ENCODE measurements at places on chromosomes 2 and 18.

DNA sequence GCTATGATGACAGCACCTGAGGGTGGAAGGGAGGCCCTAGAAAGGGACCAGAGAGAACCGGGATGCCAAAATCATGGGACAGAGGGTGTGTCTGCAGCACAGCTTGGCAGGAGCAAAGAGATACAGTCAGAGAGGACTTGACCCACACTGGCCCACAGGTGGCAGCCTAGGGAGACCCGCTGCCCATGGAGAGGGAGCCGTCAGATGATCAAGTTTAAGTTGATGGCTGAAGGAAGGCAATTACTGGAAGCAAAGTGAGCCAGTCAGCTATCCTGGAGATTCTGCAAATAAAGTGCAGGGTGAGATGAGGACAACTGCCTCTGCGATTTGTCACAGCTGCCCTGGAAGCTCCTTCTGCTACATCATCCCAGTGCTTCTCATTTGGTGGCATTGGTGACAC lies 74.0 kb downstream of the CMPK2 start:
- no peak for DNase-seq

DNA sequence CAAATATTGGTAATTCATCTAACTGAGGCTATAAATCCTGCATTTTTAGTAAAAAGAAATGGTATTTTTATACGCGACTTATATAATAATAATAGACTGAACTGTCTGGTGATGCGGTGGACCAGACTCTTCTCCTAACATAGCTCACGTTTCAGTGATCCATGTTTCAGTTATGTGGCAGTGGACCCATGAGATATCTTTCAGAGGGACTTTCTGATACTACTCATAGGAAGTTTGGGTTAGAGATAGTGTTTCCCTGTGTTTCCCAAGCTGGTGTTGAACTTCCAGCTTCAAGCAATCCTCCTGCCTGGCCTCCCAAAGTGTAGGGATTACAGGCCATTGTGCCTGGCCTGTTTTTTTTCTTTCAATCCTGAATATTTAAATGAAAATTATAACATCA lies 59.2 kb downstream of the KCTD1 start:
- no peak for DNase-seq

GRCh38 chr18:58097121-58097906 lies 53.3 kb downstream of the NEDD4L start:
- DNase-seq = no peak

DNA sequence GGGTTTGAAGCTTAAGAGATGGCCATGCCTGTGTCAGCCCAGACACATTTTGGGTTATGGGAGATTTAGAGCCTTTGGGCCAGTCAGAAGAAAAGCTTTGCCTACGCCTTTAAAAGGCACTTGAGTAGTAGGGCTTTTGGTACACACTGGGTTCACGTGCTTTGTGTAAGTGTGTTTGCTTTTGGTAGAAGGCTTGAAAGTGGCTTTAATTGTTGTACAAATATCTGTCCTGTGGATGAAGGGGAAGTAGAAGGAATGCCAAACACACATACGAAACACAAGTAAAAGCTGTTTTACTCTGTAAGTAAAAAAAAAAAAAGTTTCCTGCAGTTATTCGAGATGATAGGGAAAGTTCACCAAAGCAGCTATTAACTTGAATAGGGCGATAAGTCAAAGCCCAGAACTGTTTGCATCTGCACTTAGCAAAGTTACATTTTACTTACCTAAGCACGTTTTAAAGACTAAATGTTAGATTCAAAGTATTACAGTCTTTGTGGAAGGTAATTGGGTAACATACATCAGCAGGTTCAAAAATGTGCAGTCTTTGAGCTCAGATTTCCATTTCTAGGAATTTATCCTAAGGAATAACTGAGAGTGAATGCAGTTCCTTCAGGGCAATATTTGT lies 75.4 kb downstream of the STK25 start:
- no peak for DNase-seq

DNA sequence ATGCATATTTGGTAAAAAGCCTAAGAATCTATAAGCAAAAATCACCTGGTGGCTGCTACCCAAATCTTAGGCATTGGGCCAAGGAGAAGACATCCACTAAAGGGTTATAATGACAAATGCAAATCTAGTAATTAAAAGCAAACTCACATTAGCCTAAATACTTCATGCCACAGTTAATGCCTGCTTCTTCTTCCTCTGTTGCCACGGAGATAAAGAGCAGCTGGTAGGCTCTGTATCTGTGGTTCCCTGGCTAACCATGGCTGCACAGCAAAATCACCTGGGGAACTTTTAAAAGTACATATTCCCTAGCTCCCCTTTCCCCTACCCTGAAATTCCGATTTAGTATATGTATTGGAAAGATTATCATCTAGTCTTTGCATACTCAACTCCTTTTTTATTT lies 114.3 kb downstream of the LNPK start:
- DNase-seq = no peak

- no peak for DNase-seq
Observed at GRCh38 chr18:49934457-49934856, 121.1 kb upstream of the ACAA2 start.
